ENCODE measurements at places on chromosomes 2 and 18. TPM values are rescaled to one million over a fixed set of nuclear protein-coding genes. Genes with fewer than 3 reads are reported as not detected.
A peak's percentile ranks its signal among the peaks of the same experiment; 100 is the strongest.

- no peaks in the 10 kb centered on the region for H3K27me3 ChIP-seq
- peaks cover 4% of the 10 kb centered on the region for H3K4me1 ChIP-seq
- peak; percentile 42 for DNase-seq
- no peak overlapping the region for H3K27ac ChIP-seq
- H3K4me3 ChIP-seq = no peak overlapping the region
- H3K36me3 ChIP-seq = no peaks in the 10 kb centered on the region
These were observed 5.1 kb upstream of the MARCO start for GRCh38 chr2:118936936-118937335.

DNA sequence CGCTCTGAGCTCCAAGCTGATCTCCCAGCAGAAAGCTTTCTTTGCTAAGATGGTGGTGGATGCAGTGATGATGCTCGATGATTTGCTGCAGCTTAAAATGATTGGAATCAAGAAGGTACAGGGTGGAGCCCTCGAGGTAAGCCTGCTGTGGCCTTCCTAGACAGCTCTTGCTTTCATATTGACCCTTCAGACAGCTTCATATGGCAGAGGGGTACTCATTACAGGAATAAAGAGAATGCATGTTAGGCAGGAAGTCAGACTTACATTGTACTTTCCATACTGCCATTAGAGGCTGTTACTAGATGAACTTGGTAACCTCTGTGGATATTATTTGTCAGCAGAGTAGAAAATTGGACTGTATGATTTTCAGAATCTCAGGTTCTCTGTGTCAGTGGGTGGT, 10.5 kb downstream of the CCT7 start:
- peaks cover 80% of the 10 kb centered on the region for H3K36me3 ChIP-seq
- H3K4me1 ChIP-seq = no peaks in the 10 kb centered on the region
- DNase-seq = no peak
- no peaks in the 10 kb centered on the region for H3K27me3 ChIP-seq

GRCh38 chr2:149075853-149076252, 37.4 kb downstream of the LYPD6B start:
- no peak overlapping the region for H3K4me3 ChIP-seq
- no peaks in the 10 kb centered on the region for H3K27me3 ChIP-seq
- H3K4me1 ChIP-seq = no peaks in the 10 kb centered on the region
- peak; percentile 68 for DNase-seq
- H3K27ac ChIP-seq = no peak overlapping the region

Gene CXCR1
- not detected for polyA plus RNA-seq

DNA sequence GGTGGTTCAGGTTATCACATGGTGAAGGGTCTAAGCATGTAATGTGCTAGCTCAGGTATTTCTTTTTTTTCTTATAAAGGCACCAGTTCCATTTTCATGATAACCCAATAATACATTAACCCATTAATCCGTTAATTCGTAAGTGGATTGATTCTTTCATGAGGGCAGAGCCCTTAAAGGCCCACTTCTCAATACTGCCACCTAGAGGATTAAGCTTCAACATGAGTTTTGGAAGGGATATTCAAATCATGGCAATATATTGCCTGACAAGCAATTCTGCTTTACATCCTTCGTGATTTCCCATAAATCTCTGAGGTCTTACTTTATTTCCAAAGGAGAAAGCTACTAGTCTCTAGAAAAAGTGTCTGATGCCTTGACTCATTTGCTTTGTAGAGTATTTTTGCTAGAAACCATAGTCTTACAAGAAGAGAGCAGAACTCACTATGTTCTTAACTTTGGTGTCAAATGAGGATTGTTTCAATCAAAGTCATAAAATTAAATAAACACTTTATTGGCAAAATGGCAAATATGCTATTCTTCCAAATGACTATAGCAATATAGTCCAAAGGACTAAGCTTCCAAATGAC, 271.3 kb downstream of the KCNS3 start:
- H3K4me1 ChIP-seq = peaks cover 7% of the 10 kb centered on the region
- no peaks in the 10 kb centered on the region for H3K36me3 ChIP-seq
- H3K4me3 ChIP-seq = no peak overlapping the region
- peak; percentile 54 for DNase-seq
- no peaks in the 10 kb centered on the region for H3K27me3 ChIP-seq
- H3K27ac ChIP-seq = no peak overlapping the region

GRCh38 chr18:69817335-69817940, 130.2 kb downstream of the CD226 start:
- no peaks in the 10 kb centered on the region for H3K27me3 ChIP-seq
- peak; percentile 20 for DNase-seq
- no peaks in the 10 kb centered on the region for H3K36me3 ChIP-seq
- no peaks in the 10 kb centered on the region for H3K4me1 ChIP-seq

Gene OSBPL6
- polyA plus RNA-seq = 7.0 TPM

GRCh38 chr18:46693996-46694395, 37.0 kb upstream of the LOXHD1 start:
- peaks cover 5% of the 10 kb centered on the region for H3K4me1 ChIP-seq
- peak; percentile 52 for DNase-seq
- H3K27ac ChIP-seq = no peak overlapping the region
- no peaks in the 10 kb centered on the region for H3K36me3 ChIP-seq

GRCh38 chr2:170380267-170380666, 202.3 kb downstream of the MYO3B start:
- peaks cover 4% of the 10 kb centered on the region for H3K27me3 ChIP-seq
- no peak overlapping the region for H3K4me3 ChIP-seq
- no peaks in the 10 kb centered on the region for H3K4me1 ChIP-seq
- no peaks in the 10 kb centered on the region for H3K36me3 ChIP-seq
- DNase-seq = no peak

- H3K4me1 ChIP-seq = peaks cover under 1% of the 10 kb centered on the region
- no peak overlapping the region for H3K4me3 ChIP-seq
- no peaks in the 10 kb centered on the region for H3K27me3 ChIP-seq
- DNase-seq = no peak
- no peak overlapping the region for H3K27ac ChIP-seq
These were observed 85.2 kb upstream of the SESTD1 start for GRCh38 chr2:179349670-179350303.

GRCh38 chr2:23393722-23394121, 8.7 kb downstream of the KLHL29 start:
- H3K27ac ChIP-seq = no peak overlapping the region
- H3K4me3 ChIP-seq = no peak overlapping the region
- no peak for DNase-seq
- no peaks in the 10 kb centered on the region for H3K36me3 ChIP-seq
- no peaks in the 10 kb centered on the region for H3K4me1 ChIP-seq

DNA sequence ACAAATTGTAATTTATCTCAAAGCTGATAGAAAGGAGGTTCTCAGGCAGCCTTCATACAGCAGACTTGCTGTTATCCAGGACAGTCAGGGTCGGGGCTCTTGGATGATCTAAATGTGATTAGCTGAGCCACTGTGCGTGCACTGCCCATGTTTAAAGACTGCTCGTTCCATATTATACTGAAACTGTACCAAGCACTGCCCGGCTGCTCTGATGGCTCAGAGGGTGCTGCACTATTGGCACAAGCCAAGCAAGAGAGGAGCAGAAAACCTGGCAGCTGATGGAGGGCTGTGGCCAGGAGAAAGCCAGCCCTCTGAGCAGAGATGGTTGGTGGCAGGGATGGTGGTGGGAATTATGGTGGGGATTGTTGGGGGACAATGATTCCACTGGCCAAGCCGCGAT, 63.4 kb downstream of the COL6A3 start:
- no peak overlapping the region for H3K4me3 ChIP-seq
- peaks cover 42% of the 10 kb centered on the region for H3K36me3 ChIP-seq
- H3K27me3 ChIP-seq = no peaks in the 10 kb centered on the region

DNA sequence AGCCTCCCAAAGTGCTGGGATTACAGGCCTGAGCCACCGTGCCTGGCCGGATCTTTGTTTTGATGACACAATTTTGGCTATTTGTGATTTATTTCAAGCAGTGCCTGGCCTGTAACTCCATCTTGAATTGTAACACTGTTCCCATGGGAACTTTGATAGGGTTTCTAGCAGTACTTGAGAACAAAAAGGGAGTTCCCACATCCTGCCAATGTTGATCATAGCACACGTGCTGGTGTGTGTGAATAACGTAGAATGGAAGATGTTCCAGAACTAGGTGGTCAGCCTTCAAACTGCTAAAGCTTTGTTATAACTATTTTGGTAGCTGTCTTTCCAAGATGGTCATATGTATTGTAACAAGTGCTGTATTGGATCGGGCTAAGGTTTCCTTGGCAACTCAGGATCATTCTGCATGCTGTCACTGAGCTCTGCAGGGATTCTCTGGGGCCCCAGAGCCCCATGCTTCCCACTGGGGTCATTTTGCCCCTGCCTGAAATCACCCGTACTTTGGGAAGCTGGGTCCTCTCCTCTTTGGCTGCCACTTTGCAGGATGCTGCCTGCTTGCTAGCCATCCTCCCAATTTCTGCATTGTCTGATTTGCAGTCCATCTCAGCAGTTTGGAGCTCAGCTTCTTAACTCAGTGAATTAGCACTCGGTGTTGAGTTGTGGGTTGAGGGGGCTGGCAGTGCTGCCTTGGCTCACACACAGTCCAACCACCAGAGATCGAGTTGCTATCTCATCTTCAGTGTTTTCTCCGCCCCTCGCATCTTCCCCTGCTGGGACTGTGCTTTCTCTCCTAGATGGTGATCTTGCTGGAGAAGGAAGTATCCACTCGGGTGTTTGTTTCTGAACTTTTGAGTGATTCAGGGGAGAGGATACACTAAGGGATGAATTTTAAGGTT, 26.8 kb downstream of the SH3RF3 start:
- H3K4me1 ChIP-seq = peaks cover 4% of the 10 kb centered on the region
- H3K36me3 ChIP-seq = no peaks in the 10 kb centered on the region
- H3K4me3 ChIP-seq = no peak overlapping the region
- no peak overlapping the region for H3K27ac ChIP-seq
- H3K27me3 ChIP-seq = peaks cover 2% of the 10 kb centered on the region

- DNase-seq = peak; percentile 64
- peaks cover 45% of the 10 kb centered on the region for H3K27me3 ChIP-seq
- H3K4me3 ChIP-seq = peak within 1 kb of the TSS; percentile 55
- H3K27ac ChIP-seq = no peak within 1 kb of the TSS
- peaks cover 10% of the 10 kb centered on the region for H3K4me1 ChIP-seq
- no peaks in the 10 kb centered on the region for H3K36me3 ChIP-seq
These were observed at the start of gene PROKR1 for GRCh38 chr2:68643011-68643873. TSS of gene PROKR1 (plus strand) at chr2:68643579. CDS start at chr2:68645822, 2,243 bp downstream.

Gene B4GALT6
- polyA plus RNA-seq = 11.7 TPM

Gene PROC
- polyA plus RNA-seq = 0.23 TPM

Gene UCN
- 1.3 TPM for polyA plus RNA-seq

DNA sequence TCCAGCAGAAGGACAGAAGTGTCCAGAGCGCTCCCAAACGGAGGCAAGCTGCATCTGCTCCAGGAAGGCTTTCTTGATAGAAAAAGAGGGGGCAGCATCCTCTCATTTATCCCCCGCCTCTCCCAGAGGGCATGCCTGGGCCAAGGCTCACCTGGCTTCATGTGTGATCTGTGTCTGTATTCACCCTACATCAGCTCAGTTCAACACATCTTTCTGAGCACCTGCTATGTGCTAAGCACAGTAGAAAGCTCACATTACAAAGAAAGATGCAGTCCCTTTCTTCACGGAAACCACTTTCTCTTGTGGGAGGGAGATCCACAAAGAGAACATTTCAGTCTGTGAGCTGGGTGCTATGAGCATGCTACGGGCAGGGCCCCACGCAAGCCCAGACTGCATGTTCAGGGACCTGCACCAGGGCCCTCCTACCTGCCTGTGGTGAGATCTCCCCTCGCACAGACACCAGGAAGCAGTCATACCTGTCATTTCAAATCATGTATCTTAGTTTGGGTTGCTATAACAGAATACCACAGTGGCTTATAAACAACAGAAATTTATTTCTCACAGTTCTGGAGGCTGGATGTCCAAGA, 90.7 kb downstream of the PDCL3 start:
- no peak overlapping the region for H3K27ac ChIP-seq
- H3K27me3 ChIP-seq = no peaks in the 10 kb centered on the region
- H3K4me1 ChIP-seq = no peaks in the 10 kb centered on the region

Gene ACTG2
- 8.1 TPM for polyA plus RNA-seq

GRCh38 chr18:75727456-75727855, 300.0 kb upstream of the SMIM21 start:
- no peak overlapping the region for H3K27ac ChIP-seq
- DNase-seq = peak; percentile 27
- H3K27me3 ChIP-seq = no peaks in the 10 kb centered on the region

Gene CFAP65
- polyA plus RNA-seq = 0.05 TPM

DNA sequence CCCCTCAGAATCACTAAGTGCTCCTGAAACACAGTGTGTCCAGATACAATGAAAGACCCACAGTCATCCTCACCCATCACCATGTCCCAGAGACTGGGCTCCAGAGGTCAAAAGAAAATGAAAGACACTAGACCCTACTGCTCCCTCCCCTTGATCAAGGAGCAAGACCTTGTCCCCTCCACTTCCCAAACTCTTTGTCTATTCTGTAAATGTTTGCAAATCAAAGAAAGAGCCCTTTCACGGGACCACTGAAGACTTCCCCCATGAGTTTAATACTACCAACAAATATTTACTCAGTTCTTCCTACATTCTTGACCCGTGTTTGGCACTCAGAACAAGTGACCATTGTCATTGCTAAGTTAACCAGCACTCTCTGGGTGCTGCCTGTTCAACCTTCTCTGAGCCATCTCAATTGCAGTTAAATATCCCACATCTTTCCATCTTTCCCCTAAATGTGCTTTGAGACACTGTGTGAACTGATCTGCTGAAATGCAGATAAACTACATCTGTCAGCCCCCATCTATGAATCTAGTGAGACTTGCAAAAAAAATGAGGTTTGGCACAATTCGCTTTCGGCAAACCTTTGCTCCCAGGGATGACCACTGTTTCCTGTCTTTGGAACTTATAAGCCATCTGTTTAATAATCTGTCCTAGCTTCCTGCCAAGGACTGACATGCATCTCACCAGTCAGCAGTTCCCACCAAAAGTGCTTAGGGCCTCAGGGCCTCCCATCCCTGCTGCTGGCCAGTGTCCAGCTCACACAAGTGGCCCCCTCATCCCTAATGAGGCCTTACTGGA, 170.3 kb downstream of the GFPT1 start:
- H3K4me3 ChIP-seq = no peak overlapping the region
- no peaks in the 10 kb centered on the region for H3K27me3 ChIP-seq
- peak overlapping the region; percentile 63 for H3K27ac ChIP-seq
- H3K36me3 ChIP-seq = peaks cover 6% of the 10 kb centered on the region

DNA sequence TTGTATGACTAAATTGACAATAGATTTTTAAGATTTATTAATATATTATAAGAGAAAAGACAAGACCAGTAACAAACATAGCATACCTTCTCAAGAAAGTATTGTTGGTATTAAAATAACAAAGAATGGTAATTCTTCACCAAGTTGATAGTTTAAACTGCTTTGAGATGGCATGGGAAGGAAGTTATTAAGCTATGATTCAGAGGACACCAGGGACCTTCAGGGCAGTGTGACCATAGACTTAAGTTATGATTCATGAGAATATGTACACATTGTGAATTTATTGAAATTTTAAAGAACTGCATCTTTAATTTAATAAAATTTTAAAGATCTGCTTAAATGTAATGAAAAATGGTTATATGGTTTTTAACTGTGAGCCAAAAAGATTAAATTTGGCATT, 205.7 kb downstream of the DSEL start:
- no peaks in the 10 kb centered on the region for H3K4me1 ChIP-seq
- no peaks in the 10 kb centered on the region for H3K36me3 ChIP-seq
- no peak overlapping the region for H3K4me3 ChIP-seq
- H3K27me3 ChIP-seq = no peaks in the 10 kb centered on the region
- no peak for DNase-seq
- no peak overlapping the region for H3K27ac ChIP-seq

Gene CRACDL
- polyA plus RNA-seq = 2.4 TPM

Gene TTR
- polyA plus RNA-seq = 0.24 TPM

Gene ITGB1BP1
- 107 TPM for polyA plus RNA-seq

GRCh38 chr18:79905993-79906392, 45.5 kb downstream of the SLC66A2 start:
- DNase-seq = no peak
- H3K27ac ChIP-seq = no peak overlapping the region
- no peak overlapping the region for H3K4me3 ChIP-seq
- H3K36me3 ChIP-seq = peaks cover 26% of the 10 kb centered on the region
- peaks cover 15% of the 10 kb centered on the region for H3K4me1 ChIP-seq

- H3K36me3 ChIP-seq = no peaks in the 10 kb centered on the region
- H3K27ac ChIP-seq = no peak within 1 kb of the TSS
- peak; percentile 14 for DNase-seq
- no peaks in the 10 kb centered on the region for H3K4me1 ChIP-seq
These were observed at the start of gene KYNU for GRCh38 chr2:142877216-142877838. TSS of gene KYNU (plus strand) at chr2:142877664. CDS start at chr2:142885368, 7,704 bp downstream.
